ENCODE measurements at places on chromosomes 6 and 20.

DNA sequence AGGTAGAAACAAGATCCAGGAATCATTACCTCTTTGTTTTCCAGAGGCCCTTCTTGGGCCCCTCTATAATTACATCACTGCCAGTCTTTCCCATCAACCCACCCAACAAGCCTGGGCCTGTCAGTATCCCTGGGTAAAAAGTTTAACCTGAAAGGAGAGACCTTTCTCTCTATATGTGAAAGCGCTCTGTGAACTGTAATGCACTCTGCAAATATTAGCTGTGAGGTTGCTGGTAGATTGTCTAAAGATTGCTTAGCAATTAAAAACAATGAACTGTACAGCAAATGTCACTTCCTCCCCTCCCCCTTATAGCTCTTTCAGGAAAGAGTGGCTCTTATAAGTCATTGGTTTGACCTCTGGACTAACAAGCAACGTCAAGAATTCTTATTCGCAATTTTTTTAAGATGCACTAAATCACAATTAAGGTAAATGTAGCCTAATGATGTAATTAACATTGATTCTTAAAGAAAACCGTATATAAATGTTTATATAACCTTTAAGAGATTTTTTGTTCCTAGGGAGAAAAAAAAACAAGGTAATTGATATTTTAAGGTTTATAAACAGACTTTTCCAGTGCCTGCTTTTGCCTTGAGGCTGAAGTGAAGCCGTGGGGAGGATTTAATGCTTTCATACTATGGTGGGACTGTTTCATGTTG lies 18.4 kb downstream of the ECT2L start:
- no peak for DNase-seq

- DNase-seq = peak; percentile 74
Measured at GRCh38 chr6:28838289-28838633, 85.5 kb downstream of the TRIM27 start.

DNA sequence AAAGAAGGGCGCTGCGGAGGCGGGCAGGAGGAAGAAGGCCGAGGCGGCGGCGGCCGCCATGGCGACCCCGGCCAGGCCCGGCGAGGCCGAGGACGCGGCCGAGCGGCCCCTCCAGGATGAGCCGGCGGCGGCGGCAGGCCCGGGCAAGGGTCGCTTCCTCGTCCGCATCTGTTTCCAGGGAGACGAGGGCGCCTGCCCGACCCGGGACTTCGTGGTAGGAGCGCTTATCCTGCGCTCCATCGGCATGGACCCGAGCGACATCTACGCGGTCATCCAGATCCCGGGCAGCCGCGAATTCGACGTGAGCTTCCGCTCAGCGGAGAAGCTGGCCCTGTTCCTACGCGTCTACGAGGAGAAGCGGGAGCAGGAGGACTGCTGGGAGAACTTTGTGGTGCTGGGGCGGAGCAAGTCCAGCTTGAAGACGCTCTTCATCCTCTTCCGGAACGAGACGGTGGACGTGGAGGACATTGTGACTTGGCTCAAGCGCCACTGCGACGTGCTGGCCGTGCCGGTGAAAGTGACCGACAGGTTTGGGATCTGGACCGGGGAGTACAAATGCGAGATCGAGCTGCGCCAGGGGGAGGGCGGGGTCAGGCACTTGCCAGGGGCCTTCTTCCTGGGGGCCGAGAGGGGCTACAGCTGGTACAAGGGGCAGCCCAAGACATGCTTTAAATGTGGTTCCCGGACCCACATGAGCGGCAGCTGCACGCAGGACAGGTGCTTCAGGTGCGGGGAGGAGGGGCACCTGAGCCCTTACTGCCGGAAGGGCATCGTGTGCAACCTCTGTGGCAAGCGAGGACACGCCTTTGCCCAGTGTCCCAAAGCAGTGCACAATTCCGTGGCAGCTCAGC lies 780 bp downstream of the ZCCHC3 start:
- peak; percentile 83 for DNase-seq

- no peak for DNase-seq
Measured at GRCh38 chr6:79694623-79695343, 63.7 kb downstream of the SH3BGRL2 start.

- peak; percentile 94 for DNase-seq
Measured at GRCh38 chr20:47464380-47465101, 37.1 kb upstream of the NCOA3 start.

- DNase-seq = no peak
Measured at GRCh38 chr6:170092826-170093225, 198.1 kb downstream of the DLL1 start.

GRCh38 chr6:162260027-162260426 lies 467.5 kb downstream of the PRKN start:
- DNase-seq = no peak

- peak; percentile 87 for DNase-seq
Measured at GRCh38 chr6:138824482-138825144, 28.7 kb downstream of the ECT2L start.

DNA sequence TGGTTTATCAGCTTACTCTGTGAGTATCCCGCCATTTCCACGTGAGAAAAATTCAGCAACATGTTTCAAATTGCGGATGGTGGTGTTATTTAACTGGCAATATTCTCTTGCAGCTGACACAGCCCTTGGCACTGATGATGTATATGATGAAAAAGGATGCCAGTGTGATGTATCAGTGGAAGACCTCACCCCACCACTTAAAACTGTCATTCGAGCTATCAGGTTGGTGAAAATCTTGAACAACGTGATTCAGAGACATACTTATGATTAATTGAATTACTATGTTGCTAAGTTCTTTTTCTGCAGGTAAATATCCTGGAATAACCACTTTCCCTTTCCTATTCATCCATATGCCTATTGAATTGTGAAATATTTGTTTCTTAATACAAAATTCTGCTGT lies 55.7 kb downstream of the KHDC1L start:
- no peak for DNase-seq

GRCh38 chr6:169253337-169254238 lies at the start of gene THBS2:
THBS2 (minus strand) TSS chr6:169253846; CDS start chr6:169250784, 3,062 bp downstream.
- no peak for DNase-seq

GRCh38 chr20:47220161-47220582 lies 136.3 kb downstream of the ZMYND8 start:
- DNase-seq = peak; percentile 28

DNA sequence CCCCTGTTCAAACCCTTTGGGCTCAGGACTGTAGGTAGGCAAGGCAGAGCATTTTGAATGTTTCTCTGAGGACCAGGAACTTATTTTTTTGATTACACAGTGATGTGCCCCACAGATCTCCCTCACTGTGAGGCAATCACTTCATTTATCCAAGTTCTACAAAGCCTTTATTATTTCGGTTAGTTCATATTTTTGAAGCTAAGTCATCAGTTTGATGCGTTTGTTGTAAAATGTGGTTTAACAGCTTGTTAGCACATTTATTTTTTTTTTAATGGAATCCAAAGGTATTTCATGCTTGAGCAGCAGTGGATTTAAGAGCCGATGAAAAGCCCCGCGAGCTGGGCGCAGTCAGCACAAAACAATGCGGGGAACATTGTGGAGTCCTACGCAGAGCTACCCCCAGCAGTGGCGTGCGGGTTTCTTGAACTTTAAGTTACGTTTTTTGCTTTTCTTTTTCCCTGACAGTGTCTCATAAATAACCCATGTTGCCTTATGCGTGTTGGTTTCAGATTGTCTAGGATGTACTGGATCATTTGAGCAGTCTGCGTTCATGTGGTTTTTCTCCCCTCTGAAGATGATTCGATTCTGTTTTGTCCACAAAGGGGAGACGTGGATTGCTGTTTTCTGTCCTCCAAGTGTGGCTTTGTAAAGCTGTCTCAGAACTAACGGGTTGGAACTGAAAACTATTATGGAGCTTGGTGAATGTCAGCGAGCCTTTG lies 233.6 kb upstream of the BMP2 start:
- DNase-seq = no peak

DNA sequence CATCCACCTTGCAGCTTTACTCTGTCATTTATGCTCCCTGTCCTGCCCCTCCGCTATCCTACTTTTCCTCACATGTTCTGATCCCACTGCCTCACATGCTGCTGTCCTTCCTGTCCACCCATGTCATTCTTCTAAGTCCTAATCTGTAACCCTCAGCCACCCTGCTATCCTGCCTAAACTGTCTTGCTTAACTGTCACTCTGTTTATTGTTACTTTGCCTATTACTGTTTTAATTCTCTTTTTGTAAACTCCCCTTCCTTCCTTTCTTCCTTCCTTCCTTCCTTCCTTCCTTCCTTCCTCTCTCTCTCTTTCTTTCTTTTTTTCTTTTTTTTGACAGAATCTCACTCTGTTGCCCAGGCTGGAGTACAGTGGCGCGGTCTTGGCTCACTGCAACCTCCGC lies 1.4 kb downstream of the CUL9 start:
- no peak for DNase-seq

- DNase-seq = no peak
Measured at GRCh38 chr6:17945111-17945510, 42.3 kb downstream of the KIF13A start.

DNA sequence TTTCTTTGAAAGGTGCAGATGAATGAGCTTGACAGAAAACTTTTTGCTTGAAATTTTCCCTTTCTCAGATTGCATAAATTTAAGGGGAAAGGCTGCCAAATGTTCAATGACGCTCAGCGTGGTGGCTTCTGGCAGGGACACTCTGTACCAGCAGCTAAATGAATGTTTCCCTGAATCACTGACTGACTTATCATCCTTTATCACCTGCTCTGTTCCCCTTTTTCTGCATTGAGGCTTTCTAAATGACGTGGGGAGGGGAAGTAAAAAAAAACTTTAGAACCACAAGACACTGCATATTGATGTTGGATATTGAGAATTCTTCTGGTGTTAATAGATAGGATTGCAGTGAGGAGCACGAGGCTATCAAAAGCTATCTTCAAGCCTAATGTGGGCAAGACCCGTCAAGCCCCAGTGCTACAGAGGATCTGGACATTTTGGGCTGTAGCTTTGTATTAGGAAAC lies 46.9 kb upstream of the ENPP5 start:
- DNase-seq = no peak

DNA sequence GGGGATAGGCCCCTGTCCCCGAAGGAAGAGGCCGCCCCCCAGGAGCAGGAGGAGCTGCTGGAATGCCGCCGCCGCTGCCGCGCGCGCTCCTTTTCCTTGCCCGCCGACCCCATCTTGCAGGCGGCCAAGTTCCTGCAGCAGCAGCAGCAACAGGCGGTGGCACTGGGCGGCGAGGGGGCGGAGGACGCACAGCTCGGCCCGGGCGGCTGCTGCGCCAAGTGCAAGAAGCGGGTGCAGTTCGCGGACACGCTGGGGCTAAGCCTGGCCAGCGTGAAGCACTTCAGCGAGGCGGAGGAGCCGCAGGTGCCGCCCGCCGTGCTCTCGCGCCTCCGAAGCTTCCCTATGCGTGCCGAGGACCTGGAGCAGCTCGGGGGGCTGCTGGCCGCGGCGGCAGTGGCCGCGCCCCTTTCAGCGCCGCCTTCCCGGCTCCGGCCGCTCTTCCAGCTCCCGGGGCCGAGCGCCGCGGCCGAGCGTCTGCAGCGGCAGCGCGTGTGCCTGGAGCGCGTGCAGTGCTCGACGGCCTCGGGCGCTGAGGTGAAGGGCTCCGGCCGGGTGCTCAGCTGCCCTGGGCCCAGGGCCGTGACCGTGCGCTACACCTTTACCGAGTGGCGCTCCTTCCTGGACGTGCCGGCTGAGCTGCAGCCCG lies 630 bp downstream of the PPP1R3G start:
- no peak for DNase-seq

DNA sequence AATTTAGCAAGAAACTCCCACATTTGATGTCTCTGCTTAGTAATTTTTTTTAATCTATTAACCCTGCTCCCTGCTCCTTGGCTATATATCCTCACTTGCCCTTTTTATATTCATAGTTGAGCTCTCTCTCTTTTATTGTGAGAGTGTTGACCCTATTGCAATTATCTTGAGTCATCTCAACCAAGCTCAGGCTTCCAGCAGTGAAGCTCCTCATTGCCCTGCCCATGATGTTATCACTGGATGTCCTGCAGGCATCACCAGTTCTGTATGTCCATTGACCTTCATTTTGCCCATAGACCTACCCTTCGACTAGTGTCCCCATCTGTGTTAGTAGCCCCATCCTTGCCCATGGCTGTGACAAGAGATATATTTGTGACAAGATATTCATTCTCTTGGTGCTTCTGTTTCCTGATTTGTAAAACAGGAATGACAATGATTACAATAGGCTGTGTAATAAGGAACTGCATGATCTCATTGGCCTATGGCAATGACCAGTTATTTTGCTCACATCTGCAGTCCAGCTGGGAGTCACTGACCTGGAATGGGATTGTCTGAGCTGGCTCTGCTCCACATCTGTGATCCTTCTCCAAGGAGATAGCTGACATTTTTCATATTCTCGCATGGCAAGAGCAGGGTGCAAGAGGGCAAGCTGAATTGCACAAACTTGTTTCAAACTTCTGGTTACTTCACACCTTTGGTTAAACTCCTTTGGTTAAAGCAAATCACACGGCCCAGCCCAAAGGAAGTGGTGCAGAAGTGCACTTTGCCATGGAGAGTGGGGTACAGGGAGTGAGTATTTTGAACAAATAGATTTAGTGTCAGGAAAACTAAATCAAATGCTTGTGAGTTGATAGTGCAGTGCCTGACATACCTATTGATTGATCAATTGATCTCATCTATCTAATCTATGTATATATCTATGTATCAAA lies 47.7 kb upstream of the CST5 start:
- no peak for DNase-seq

DNA sequence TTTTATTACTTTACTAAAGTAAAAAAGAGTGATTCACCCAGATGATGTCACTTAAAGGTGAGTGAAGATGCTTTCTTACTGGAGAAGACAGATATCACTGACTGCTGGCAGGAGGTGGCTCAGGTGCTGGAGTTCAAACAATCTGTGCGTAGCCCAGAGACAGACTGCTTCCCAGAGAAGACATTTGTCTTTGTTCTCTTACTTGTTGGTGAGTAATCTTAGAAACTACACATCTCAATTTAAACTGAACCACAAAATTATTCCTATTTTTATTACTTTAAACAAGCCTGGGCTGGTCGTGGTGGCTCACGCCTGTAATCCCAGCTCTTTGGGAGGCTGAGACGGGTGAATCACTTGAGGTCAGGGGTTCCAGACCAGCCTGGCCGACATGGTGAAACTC lies 92.2 kb downstream of the CEP162 start:
- no peak for DNase-seq

DNA sequence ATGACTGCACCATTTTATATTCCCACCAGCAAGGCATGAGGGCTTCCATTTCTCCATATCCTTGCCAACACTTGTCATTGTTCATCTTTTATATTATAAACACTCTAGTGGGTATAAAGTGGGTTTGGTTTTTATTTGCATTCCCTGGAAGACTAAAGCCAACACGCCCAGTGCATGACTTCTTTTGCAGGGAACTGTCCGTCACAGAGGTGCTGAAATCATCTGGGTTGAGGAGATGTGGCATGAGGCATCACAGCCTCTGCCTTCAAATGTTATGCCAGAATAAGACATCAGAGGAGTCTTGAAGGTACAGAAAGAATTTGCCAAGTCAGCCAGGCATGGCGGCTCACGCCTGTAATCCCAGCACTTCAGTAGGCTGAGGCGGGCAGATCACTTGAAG lies 29.9 kb upstream of the FAM210B start:
- peak; percentile 56 for DNase-seq

- DNase-seq = no peak
Measured at GRCh38 chr6:134535831-134536230, 217.9 kb upstream of the SGK1 start.

GRCh38 chr6:26327450-26328264 lies 37.3 kb upstream of the BTN3A2 start:
- DNase-seq = peak; percentile 86

- DNase-seq = no peak
Measured at GRCh38 chr6:47471911-47472310, 5.7 kb upstream of the CD2AP start.

All from RKO (cell line).